ENCODE measurements at places on chromosomes 3 and 15. TPM values are rescaled to one million over a fixed set of nuclear protein-coding genes. Genes with fewer than 3 reads are reported as not detected.

The SOX2 gene
- polyA plus RNA-seq: 6.1 TPM

The TIMMDC1 gene
- polyA plus RNA-seq: 62.6 TPM

The RHOV gene
- 87.8 TPM for polyA plus RNA-seq

The UROC1 gene
- not detected for polyA plus RNA-seq

The SLC12A1 gene
- not detected for polyA plus RNA-seq

The RGMA gene
- polyA plus RNA-seq: 8.0 TPM

The XPC gene
- polyA plus RNA-seq: 13.7 TPM

The FETUB gene
- polyA plus RNA-seq: 0.63 TPM

The GCNT3 gene
- polyA plus RNA-seq: 6.1 TPM

The FOXB1 gene
- polyA plus RNA-seq: not detected

The ZNF445 gene
- 1.6 TPM for polyA plus RNA-seq

The PML gene
- 25.8 TPM for polyA plus RNA-seq

The BCHE gene
- polyA plus RNA-seq: 2.9 TPM

The CCDC54 gene
- polyA plus RNA-seq: not detected

The SLCO3A1 gene
- polyA plus RNA-seq: 10.7 TPM

The KCNMB2 gene
- 2.4 TPM for polyA plus RNA-seq

The ZBED2 gene
- polyA plus RNA-seq: not detected
